ENCODE measurements at places on chromosomes 13 and 19.
A peak's percentile ranks its signal among the peaks of the same experiment; 100 is the strongest.

GRCh38 chr19:5145521-5146511 lies 176.9 kb downstream of the KDM4B start:
- no peak for DNase-seq

DNA sequence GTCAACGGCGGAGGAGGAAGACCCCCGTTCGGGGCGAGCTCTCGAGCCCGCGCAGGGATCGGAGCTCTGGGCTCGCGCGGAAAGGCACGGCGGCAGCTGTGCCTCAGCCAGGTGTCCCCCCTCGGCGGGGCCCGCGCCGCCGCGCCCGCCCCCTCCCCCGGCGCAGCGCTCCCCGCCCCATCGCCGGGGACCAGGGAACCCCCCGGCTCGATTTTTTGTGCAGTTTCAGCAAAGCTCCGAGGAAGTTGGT lies 110.0 kb downstream of the KCNRG start:
- no peak for DNase-seq

DNA sequence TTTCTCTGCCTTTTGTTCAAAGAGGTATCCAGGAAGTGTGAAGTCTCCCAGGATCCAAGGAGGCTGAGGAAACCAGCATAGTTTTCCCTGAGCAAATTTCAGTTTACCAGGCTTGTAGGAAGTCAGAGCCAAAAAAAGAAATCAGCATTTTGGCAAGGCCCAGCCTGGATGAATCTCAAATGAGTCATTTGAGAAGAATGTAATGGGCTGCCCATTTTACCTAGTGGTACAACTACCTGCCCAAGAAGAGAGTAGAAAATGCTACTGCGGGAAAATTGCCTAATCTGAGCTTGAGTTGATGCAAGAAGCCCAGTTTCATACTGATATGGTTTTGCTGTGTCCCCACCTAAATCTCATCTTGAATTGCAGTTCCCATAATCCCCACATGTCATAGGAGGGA lies 284.1 kb upstream of the ZNF507 start:
- DNase-seq: no peak

- peak; percentile 16 for DNase-seq
Observed at GRCh38 chr13:25923217-25924085, 128.4 kb downstream of the SHISA2 start.

GRCh38 chr13:47178090-47178950 lies 281.5 kb upstream of the HTR2A start:
- DNase-seq: peak; percentile 7

- peak; percentile 97 for DNase-seq
Observed at GRCh38 chr13:31045286-31046081, 113.0 kb downstream of the TEX26 start.

- DNase-seq: peak; percentile 63
Observed at GRCh38 chr13:89695343-89696257, 1651.9 kb upstream of the MIR17HG start.

GRCh38 chr13:56189439-56189838 lies 951.3 kb upstream of the PRR20A start:
- DNase-seq: no peak

DNA sequence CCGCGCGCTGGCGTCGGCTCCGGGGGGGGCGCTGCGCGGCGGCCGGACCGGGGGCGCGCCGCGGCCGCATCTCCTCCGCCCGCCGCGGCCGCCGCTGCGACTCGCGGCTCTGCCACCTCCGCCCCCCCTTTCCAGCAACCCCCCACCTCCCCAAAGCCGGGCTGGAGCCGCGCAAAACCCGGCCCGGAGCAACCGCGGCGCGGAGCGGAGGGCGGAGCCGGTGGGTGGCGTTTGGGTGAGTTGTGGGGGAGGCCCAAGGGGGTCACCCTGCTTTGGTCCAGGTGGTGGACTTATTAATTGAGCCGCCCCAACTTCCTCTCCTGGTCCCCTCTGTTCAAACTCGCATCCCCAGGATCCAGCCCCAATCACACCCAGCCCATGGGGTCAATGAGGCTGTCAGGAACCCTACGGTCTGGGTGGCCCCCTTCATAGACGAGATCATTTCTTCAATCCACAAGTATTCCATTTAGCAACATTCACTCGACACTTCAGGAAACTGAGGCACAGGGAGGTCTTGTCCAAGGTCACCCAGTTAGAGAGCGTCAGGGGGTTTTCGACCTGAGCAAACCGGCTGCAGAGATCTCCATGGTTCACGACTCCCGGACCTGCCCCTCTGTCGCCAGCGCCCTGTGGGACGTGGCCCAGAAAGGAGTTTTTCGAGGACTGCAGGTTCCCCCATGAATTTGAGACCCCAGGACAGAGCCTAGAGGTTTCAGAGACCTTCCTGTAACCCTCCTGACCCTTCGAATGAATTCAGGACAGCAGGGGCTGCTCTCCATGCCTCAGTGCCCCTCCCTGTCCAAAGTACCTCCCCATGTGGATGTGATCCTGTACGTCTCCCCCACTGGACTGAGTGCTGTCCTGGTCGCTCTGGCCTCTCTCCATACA lies 22.4 kb upstream of the SEMA6B start:
- DNase-seq: peak; percentile 41

- DNase-seq: no peak
Observed at GRCh38 chr13:30675717-30676116, 58.0 kb downstream of the USPL1 start.

- DNase-seq: peak; percentile 54
Observed at GRCh38 chr13:32720026-32720425, 133.8 kb downstream of the PDS5B start.

GRCh38 chr19:51441410-51442390 lies 16.6 kb downstream of the SIGLEC8 start:
- DNase-seq: peak; percentile 13

- no peak for DNase-seq
Observed at GRCh38 chr13:52003541-52003940, 7.7 kb downstream of the ATP7B start.

DNA sequence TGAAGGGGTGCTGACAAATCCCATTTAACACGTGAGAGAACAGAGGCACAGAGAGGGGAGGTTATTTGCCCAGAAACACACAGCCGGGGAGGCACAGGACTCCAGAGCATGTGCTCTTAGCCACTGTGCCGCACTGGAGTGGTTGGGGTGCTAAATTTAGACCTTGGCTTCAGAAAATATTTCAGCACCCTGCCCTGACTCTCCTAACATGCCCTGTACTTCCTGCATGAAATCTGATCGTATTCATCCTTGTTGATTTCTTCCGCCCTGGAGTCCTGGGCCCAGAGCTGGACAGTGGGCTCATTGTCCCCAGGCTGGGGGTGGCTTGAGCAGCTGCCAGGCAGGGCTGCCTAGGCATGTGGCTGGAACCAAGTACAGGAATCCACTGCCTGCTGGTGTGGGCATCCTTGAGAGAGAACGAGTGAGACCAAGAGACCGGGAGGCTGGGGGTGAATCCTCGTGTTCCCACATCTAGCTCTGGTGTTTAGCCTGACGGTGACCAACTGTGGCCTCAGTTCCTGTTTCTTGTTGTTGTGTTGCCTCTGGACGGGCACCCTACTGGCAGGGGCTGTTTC lies 5.3 kb downstream of the SLC27A1 start:
- DNase-seq: peak; percentile 25

- DNase-seq: no peak
Observed at GRCh38 chr19:45254044-45254531, 3.0 kb downstream of the MARK4 start.

DNA sequence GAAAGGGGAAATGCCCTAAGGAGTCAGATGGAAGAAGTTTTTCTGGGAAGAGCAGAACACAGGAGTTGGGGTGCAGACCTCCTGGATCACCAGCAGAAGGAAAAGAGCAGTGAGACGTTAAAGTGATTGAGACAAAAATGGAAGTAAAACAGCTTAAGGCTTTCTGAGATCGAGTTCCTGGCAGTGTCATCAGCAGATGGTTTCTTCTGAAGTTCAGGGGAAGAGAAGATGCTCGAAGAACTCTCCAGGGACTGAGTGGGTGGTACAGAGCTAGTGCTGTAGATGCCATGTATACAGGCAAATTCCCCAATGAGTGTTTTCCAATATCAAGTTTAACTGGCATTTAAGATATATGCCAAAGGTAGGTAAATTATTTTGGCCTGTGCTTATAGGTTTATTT lies 272.2 kb upstream of the KLF12 start:
- no peak for DNase-seq

- DNase-seq: no peak
Observed at GRCh38 chr19:49881672-49882394, 4.3 kb downstream of the TBC1D17 start.

Measured in epithelial cell of esophagus (primary cell).